Suprapubic skin (tissue), 4 donors: ENCODE measurements at places on chromosomes 1 and 21. TPM values are rescaled to one million over a fixed set of nuclear protein-coding genes. Genes with fewer than 3 reads are reported as not detected.

Gene UQCRHL
- total RNA-seq = 1.7 TPM

DNA sequence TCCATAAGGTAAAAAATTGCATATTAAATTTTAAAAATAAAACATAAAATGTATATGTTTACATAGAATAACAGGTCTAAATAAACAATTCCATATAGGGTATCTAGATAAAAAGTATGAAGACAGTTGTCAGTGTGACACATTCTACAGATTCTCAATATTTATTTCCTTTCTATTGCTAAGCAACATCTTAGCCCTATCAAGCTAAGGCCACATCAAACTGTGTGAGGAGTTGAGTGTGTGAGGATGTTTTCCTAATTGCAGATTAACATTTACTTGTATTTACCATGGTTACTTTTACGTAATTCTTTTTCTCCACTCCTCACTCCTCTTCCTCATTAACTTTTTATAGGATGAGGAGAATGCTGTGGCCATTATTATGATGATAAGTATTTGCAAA is 41.9 kb upstream of the MCOLN3 start:
- H3K36me3 ChIP-seq = no peaks in the 10 kb centered on the region
- H3K4me1 ChIP-seq = no peaks in the 10 kb centered on the region
- no peak overlapping the region for H3K27ac ChIP-seq
- no peak overlapping the region for H3K4me3 ChIP-seq

DNA sequence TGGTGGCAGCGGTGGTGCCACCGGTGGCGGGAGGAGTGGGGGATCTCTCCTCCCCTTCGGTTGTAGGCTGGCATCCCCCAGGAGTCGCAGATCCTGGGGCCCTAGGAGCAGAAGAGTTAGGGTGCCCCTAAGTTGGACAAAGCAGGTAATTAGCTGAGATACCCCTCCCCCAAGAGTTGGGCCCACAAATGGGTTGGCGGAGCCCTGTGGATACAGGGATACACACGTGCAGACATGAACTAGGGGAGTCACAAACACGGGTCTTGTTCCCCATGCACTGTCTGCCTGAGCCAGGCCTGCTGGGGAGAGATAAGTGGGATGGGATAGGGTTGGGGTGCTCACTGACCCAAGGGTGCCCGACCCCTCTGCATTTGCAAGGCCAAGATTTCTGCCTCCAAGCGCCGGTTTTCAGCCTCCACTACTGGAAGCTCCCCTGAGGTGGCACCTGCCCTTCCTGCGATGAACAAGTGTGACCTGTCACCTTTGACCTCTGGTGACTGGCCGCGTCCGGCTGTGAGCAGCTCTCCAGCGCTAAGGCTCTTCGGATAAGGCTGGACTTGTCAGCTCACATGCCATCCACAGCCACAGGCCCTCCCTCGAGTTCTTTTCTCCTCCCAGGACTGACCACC is 1.8 kb downstream of the CCDC17 start:
- peak overlapping the region; percentile 21 for H3K27ac ChIP-seq
- H3K4me3 ChIP-seq = peak overlapping the region; percentile 44
- H3K4me1 ChIP-seq = peaks cover 27% of the 10 kb centered on the region
- H3K27me3 ChIP-seq = no peaks in the 10 kb centered on the region

Gene BCAR3
- total RNA-seq = 36.3 TPM

Gene COL24A1
- 0.32 TPM for total RNA-seq

DNA sequence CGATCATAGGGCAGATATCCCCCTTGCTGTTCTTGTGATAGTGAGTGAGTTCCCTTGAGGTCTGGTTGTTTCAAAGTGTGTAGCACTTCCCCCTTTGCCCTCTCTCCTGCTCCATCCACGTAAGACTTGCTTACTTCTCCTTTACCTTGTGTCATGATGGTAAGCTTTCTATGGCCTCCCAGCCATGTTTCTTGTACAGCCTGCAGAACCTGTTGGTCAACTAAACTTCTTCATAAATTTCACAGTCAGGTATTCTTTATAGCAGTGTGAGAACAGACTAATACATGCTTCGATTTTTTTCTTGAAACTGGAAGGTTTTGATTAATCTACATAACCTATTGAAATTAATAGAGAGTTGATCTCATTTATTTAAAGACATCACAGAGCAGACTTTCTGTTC is 302.5 kb upstream of the PBX1 start:
- no peaks in the 10 kb centered on the region for H3K27me3 ChIP-seq
- H3K36me3 ChIP-seq = no peaks in the 10 kb centered on the region
- no peak overlapping the region for H3K4me3 ChIP-seq

- no peak overlapping the region for H3K27ac ChIP-seq
- no peaks in the 10 kb centered on the region for H3K27me3 ChIP-seq
- no peak overlapping the region for H3K4me3 ChIP-seq
Measured at GRCh38 chr1:58481962-58482361, 64.6 kb downstream of the OMA1 start.
